Posterior cingulate gyrus (tissue), 11 donors: ENCODE measurements at places on chromosomes 6 and 20.

DNA sequence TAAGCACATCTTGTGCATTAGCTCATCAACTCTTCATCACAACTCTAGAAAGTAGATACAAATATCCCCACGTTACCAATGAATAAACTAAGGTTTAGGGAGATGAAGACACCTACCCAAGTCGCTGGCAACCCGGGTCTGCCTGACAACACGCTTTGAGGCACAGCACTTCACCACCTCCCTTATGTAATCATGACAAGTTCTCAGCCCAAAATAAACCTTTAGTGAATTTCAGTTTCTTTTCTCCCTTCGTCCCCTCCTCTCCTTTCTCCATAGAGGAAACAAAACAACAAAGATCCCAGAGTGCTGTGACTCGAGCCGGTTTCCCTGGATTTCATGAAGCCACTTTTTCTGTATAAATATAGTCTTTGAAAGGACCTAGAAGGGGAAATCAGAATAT is 105.4 kb downstream of the MAFB start:
- DNase-seq, result no peak

DNA sequence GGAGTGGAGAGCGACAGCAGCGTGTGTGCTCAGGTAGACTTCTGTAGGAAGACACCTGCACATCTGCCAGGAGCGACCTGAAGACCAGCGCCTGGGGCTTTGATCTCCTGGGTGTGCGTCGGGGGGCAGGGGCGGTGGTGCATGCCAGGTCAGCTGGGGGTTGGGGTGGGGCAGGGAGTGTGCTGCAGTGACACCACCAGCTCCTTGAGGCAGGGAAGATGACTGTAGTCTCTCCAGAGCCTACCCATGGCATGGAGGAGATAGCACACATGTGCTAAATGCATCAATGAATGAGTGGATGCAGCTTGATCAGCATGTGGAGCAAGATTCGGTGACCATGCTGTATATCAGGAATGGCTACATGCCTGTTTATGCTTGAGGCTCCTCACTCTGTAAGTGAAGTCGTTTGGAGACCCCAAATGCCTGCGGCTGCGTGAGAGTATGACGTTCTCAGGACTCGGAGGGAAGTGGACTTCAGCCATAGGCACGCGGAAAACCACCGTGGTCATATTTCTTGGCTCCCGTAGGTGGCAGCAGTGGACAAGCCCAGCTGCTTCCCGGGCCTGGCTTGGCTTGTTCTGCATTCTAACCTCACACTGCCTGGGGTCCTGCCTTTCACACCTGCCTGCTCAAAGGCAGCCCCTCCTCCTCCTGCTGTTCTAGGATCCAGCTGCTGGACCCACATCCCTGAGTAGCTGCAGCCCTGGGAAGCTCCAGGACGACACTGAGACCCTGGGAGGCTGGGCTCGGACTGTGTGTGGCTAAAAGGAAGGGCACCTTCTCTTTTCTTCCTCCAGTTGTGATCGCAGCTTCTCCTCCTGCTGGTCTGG is 39.4 kb upstream of the KCNK16 start:
- DNase-seq, result peak; percentile 75

GRCh38 chr6:170378502-170378901 is 71.9 kb downstream of the FAM120B start:
- no peak for DNase-seq

GRCh38 chr6:141675957-141676356 is 456.8 kb upstream of the GJE1 start:
- DNase-seq, result no peak

DNA sequence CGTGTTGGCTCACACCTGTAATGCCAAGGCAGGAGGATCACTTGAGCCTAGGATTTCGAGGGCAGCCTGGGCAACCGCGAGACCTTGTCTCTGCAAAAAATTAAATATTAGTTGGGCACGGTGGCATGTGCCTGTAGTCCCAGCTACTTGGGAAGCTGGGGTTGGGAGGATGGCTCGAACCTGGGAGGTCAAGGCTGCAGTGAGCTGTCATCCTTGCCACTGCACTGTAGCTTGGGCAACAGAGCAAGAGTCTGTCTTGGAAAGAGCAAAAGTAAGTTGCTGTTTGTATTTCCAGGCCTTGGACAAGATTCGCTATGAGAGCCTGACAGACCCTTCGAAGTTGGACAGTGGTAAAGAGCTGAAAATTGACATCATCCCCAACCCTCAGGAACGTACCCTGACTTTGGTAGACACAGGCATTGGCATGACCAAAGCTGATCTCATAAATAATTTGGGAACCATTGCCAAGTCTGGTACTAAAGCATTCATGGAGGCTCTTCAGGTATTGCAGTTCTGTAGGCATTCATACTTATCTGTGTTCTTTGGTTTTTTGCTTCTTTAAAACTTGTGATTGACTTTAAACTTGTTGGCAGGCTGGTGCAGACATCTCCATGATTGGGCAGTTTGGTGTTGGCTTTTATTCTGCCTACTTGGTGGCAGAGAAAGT is 2.3 kb downstream of the HSP90AB1 start:
- DNase-seq, result peak; percentile 34

GRCh38 chr6:37826188-37826587 is 6.7 kb downstream of the ZFAND3 start:
- DNase-seq, result no peak

- DNase-seq, result no peak
These were observed 16.1 kb downstream of the JPH2 start for GRCh38 chr20:44170816-44171410.

DNA sequence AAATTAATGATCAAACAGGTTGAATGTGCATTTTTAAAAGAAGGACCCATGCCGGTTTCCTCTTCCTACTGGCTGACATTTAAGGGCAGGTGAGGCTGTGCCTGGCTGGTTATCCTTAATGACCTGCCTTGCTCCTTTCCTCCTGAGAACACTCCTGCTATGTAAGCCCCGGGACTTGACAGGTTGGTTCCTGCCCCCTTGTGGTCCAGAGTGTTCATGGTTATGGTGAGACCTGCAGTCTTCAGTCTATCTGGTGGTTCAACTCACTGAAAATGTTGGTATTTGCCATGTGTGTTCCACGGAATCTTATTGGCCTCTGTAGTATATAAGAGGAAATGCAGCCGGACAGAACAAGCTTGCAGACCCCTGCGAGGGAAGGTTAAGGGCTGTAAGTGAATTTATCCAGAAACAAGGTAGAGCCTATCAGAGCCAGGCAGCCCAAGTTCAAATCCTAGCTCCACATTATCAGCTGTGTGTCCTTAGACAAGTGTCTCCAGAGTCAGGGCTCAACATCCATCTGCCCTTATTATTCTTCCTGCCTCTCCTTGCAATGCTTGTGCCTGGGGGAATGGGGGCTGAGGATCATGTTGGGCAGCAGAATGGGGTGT is 5.2 kb upstream of the BPIFA3 start:
- no peak for DNase-seq

- DNase-seq, result no peak
These were observed 243.8 kb upstream of the EPHA7 start for GRCh38 chr6:93663111-93663510.

DNA sequence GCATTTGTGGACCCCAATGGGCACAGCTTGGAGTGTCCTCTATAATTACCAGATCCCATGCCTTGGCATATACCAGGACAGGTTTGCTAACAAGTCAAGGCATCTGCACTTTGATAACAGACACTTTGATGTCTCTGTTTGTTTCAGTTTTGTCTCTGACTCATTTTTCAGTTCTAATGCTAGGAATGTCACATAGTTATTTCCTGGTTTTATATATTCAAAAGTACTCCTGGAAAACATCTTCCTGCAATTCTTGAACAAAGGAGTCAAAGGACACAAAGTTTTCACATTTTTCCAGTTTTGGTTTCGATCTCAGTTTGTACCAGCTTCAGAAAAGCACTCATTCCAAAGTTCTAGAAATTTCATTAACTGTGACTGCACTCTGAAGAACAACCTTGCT is 188.1 kb downstream of the FOXC1 start:
- no peak for DNase-seq

GRCh38 chr6:26257272-26257671 is 107.7 kb upstream of the BTN3A2 start:
- DNase-seq, result no peak

GRCh38 chr20:53276143-53276542 is 304.0 kb downstream of the TSHZ2 start:
- DNase-seq, result no peak

DNA sequence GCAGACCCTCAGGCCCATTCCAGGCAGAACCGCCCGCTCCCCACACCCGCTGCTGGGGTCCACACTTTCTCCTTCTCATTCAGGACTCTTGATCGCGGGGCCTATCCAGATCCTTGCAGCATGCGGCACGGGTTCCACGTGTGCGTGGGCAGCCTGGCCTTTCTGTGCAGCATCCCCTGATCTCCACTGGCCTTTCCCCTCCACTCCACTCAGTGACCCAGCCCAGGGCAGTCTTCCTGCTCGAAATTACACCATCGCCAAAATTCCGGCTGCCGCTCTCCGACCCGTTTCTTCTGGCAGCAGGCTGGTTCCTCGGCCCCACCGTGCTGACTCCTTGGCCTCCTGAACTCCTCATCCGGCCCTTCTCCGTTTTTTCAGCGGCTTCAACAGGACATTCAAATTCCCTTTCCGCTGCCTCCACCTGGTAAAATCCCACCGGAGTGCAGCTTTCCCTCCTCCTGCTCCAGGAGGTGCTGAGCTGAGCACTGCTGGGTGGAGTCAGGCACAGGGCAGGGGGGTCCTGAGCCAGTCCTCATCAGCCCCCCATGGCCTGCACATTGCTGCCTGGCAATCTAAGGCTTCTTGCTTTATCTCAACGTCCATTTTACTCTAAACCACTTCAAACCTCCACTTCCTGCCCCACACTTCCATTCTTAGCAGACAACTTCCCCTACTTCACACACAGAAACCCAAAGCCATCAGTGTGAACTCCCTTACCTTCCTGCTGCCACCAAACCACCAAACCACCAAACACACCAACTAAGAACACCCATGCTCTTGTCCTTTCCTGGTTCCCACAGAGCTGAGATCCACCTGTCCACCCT is 9.0 kb downstream of the SFT2D1 start:
- DNase-seq, result no peak

- peak; percentile 94 for DNase-seq
These were observed 1.7 kb downstream of the KCNK15 start for GRCh38 chr20:44747166-44748004.

DNA sequence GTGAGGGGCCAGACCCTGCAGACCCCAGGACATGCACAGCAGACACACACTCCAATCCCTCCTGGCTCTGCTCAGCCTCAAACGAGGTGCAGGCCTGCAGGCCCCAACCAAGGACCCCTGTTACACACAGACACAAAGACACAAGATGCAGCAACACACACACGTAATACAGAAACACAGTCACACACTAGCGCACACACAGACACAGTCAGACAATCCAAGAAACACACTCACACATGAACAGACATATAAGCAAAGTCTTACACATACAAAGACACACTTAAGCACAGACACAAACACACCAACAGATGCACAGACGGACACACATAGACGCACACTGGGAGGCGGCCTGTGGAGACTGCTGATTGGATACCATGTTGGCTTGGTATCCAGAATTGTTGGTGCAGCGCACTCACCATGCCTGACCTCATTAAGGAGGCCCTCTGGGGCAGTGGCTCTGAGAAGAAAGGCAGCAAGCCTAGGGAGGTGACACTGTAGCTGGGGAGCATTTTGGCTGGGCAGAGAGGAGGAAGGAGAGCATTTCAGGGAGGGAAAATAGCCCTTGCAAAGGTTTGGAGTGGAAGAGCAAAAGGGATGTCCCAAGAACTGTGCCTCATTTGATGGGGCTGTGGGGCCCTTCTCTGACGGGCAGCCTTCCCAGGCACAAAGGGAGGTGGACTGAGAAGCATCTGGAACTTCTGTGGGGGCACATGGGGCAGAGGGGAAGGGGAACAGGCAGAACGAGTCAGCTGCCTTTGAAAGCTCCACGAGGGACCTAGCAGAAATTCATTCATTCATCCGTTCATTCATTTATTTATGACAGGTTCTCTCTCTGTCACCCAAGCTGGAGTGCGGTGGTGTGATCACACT is 1.4 kb upstream of the HSPA12B start:
- DNase-seq, result no peak

DNA sequence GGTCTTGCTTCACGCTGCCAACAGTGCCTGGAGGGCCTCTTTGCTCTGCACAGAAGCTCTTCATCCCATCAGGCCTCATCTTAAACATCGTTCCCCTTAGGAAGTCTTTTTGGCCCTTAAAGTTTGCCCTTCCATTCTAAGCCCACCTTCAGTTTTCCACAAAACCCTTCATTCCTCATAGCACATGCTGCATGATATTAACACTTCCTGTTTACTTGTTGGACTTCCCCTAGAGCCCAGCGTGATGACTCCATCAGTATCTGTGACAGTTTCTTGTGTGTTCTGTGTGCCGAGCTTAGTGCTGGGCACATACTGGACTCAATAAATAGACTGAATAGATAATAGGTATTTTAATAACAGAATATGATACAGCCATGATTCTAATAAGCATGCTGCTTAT is 2.2 kb downstream of the NT5DC1 start:
- no peak for DNase-seq

- DNase-seq, result peak; percentile 83
These were observed 26.6 kb upstream of the PI16 start for GRCh38 chr6:36927691-36928546.

GRCh38 chr20:8244637-8245036 is 112.6 kb downstream of the PLCB1 start:
- no peak for DNase-seq

DNA sequence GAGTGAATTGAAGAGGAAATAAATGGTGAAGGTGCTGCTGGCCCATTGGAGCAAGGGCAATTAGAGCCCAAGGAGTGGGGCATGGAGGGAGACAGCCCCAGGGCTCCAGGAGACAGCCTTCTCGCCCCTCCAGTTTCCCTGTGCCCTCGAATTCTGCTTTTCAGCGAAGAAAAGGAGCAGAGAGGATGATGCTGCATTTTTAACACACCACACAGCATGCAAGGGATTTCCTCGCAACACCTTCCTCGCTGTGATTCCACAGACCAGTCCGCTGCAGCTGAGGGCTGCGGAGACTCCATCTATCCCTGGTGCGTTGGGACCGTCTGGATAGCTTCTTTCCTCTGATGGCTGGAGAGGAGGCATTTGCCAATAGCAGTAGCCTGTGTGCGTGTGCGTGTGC is 41.7 kb downstream of the PTCHD4 start:
- DNase-seq, result peak; percentile 84

DNA sequence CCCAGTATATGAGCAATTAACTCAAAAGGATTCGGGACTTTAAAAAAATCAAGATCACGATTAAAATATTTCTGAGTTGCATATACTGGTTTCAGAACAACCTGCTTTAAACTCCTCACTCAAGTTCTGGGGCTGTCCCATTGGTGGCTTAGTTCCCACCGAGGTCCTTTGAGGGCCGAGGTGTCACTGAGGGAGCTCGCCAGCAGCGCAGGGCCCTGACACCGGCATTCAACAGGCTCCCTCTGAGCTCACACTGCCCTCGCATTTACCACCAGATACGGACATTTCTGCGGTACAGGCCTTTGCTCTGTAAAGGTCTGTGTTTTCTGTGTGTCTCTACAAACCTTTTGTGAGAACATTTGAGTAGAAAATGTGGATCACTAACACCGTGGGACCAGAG is 24.4 kb upstream of the BNIP5 start:
- peak; percentile 77 for DNase-seq

- no peak for DNase-seq
These were observed 80.9 kb upstream of the PHACTR2 start for GRCh38 chr6:143596866-143597265.

DNA sequence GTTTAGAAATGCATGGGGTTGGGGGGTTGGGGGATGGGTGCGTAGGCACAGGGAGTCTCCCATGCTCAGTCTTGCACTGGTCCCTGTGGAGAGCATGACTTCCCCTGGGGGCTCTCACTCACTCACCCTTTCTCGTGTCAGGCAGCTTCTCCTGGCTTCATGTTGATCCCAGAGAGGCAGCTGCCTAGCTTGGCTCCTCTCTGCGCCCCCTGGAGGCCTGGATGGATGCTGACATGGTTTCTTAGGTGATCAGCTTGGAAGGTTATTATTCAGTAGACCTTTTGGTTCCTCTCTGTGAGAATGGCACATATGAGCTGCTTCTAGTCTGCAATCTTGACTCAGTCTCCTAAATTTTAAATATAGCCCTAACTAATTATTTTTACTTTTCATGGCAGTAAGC is 109.3 kb upstream of the FAM83B start:
- DNase-seq, result no peak
